ENCODE measurements at places on chromosomes 11 and 22. TPM values are rescaled to one million over a fixed set of nuclear protein-coding genes. Genes with fewer than 3 reads are reported as not detected.

DNA sequence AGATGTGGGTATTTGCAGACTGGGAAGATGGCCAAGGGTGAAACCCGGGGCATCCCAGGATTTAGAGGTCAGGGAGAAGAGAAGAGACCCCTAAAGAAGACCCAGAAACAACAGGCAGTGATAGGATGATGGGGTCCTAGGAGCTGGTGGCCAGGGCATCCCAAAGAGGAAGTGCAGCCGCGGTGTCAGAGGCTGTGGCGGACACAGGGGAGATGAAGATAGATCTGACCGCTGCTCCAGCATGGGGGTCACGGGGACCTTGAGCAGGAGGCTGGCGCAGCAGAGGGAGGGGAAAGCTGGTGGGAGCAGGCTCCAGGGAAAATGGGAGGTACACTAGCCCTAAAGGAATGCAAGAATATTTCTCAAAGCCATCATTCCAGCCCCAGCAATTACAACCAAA lies 47.3 kb downstream of the CTTN start:
- DNase-seq = no peak

DNA sequence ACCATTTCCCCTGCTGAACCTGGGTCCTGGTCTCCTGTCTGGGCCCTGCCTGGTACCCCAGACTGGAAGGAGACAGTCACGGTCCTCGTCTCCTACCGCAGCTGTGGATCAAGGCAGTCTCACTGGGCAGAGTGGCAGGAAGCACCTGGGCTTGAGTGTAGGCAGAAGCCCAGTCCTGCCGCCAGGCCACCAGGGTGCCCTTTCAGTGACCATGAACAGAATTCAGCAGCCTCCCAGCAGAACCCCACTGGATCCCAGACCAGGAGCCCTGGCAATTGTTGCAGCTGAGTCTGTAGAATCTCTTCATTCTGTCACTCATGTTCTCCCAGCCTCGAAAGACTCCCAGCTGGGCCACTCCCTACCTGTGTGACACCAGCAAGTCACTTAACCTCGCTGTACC lies 25.5 kb upstream of the CREB3L1 start:
- DNase-seq = no peak

DNA sequence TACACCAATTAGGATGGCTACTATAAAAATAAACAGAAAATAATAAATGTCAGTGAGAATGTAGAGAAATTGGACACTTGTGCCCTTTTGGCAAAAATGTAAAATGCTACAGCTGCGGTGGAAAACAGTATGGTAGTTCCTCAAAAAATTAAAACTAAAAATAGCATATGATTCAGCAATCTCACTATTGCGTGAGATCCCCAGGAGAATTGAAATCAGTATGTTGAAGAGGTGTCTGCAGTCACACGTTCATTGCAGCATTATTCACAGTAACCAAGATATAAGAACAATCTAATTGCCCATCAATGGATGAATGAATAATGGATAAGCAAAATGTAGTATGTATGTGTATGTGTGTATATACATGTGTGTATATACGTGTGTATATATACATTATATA lies 6.8 kb downstream of the OR52N2 start:
- no peak for DNase-seq

GRCh38 chr11:2355000-2355644 lies 22.0 kb upstream of the CD81 start:
- no peak for DNase-seq

- DNase-seq = no peak
These were observed 4.0 kb upstream of the L3MBTL2 start for GRCh38 chr22:41201141-41201540.

CSF2RB gene
- not detected for total RNA-seq

NRIP3 gene
- total RNA-seq = 1.1 TPM
